ENCODE measurements at places on chromosomes 1 and 21.

GRCh38 chr1:60036856-60037460, 36.6 kb downstream of the C1orf87 start:
- DNase-seq = no peak

- no peak for DNase-seq
These were observed 154.5 kb downstream of the PEX14 start for GRCh38 chr1:10629091-10629815.

GRCh38 chr1:58754073-58754613, 29.7 kb downstream of the JUN start:
- DNase-seq = no peak

DNA sequence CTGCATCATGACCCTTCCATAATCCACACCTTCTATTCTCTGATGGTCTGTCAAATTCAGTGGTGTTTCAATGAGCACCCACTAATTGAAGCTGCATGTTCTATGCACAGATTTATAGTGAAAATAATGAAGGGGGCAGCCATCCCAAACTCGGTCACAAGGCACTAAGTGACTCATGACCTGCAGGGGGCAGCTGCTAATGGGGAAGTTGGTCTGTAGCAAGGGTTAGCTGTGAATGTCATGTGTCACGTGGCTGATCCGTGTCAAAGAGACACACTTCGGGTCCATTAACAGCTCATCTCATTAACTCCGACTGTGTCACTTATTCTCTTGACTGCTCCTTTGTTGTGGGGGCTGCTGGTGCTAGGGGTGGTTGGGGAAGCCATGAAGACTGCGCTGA, 306.6 kb downstream of the PCP4 start:
- no peak for DNase-seq

GRCh38 chr1:228101994-228102790, 933 bp downstream of the C1orf35 start:
- DNase-seq = peak; percentile 68

GRCh38 chr1:66388913-66389312, 145.0 kb upstream of the SGIP1 start:
- no peak for DNase-seq

DNA sequence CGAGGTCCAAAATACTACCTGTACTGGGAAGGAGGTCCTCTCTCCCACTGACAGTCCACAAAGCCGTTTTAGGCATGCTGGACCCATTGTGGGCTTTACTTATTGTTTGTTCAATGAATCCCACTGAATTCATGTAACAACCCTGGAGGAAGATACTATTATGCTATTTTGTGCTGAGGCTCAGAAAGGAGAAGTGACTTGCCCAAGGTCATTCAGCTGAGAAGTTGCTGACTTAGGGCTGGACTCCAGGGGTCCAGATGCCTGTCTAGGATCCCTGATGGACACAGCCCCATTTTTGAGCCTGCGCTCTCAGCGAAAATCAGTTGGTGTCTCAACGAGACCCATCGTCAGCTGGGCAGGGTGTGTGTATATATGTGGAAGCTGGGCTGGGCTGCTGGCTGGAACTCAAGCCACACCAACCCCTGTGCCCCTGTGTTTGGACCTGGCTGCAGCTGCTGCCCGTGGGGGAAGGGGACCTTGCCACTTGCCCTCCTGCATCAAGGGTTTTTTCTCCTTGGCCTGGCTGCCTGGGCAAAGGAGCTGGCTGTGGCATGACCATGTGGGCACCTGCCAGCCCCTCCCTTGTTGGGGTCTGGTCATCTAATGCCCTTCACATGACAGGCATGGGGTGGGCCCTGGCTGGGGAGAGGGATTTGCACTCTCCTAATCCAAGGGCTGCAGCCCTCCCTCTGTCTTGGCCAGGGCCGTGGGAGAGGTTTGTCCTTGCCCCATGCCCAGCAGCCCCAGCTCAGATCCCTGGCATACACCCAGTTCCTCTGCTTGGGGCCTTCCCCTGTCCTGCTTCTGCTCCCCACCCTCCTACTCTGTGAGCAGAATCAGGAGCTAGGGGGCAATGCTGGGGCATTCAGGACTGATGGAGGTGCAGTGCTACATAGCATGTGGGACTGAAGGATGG, 15.0 kb downstream of the KCNQ4 start:
- no peak for DNase-seq

DNA sequence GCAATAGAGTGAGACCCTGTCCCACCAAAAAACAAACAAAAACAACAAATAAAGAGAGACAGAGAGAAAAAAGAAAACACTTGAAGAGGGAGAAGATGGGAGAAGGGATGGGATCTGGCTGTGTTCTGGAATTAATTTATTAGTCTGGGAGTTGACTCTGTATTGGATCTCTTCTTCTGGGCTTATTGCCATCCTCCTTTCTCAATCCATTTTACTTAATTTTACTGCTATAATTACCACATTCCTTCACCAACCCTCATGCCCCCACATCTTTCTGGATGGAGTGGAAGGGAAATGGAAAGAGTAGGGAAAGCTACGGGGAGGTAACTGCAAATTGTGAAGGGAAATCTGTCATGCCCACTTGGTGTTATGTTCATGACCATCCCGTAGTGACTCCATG, 42.9 kb downstream of the FMN2 start:
- DNase-seq = no peak
